DMS153 (cell line): ENCODE measurements at places on chromosomes 13 and 19.

DNA sequence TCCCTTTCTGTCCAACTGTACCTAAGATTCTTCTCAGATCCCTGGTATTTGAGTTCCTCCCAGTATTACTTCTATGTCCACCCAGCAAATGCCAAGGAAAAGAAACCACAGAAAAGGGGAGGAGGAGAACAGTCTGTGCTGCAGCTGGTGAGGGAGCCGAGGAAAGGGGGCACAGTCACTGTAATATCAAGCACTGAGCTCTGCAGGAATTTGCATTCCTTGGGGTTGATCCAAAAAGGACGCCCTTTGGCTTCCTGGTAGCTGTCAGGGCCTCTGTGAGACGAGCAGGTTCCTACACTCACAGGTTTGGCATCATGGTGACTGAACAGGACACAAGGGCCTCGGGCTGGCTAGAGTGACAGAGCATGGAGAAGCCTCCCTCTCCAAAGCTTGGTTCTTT lies 273.4 kb downstream of the NHLRC3 start:
- DNase-seq: no peak

DNA sequence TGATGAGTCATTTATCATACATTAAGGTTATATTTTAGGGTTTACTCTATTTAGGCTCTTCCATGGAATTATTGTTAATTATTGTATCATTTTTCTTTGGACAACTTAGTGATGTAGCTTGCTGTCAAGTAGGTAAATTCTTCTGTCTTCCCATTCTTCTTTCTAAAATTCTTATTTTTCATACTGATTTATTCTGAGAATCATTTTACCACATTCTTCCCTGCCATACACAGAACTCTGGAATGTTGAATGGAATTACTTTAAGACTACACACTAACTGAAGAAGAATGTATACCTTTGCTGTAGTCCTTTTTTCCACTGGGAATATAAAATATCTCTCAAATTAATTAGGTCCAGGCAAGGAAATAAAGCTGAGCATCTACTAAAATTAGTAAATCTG lies 24.5 kb upstream of the SLC7A1 start:
- no peak for DNase-seq

DNA sequence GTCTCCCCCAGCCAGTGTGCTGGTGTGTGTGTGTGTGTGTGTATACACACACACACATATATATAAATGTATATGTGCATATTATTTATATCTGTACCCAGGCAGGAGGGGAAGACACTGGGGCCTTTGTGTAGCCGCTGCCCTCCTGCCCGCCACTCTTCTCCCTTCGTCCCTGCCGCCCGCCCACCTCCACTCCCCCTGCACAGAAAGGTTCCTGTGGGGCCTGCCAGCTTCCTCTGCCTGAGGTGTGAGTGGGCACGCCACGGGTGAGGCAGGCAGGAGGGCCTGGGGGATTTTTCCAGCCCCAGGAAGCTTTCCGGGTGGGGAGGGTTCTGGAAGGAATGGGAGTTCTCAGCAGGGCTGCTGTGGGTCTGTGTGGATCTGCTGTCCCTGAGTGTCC lies 6.9 kb downstream of the IRF2BP1 start:
- no peak for DNase-seq

DNA sequence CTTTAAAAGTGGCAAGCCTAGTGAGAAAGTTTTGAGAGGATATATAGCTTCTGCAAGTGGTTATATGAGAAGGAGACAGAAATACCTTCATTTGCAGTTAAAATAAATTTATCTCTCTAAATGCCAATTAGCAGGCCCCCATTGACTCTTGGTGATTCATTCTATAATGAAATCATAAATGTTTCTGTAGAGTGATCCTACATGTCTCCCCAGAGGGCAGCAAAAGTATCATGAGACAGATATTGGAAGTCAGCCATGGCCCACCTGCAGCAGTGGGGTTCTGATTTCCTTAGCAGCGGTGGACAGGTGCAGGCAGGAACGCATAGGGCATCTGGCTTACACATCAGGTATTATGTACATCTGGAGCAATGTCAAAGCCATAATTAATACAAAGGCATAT lies 385.4 kb upstream of the SLC10A2 start:
- DNase-seq: no peak

- DNase-seq: no peak
Measured at GRCh38 chr19:20840371-20840770, 64.3 kb downstream of the ZNF66 start.

DNA sequence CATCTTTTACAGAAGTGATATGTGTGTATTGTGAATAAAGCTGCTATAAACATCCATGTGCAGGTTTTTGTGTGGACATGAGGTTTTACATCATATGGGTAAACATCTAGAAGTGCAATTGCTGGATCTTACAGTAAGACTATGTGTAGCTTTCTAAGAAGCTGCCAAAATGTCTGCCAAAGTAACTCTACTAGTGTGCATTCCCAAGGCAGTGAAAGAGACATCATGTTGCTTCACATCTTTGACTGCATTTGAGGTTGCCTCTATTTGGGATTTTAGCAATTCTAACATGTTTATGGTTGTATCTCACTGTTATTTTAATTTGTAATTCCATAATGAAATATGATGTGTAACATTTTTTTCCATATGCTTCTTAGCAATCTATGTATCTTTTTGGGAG lies 30.3 kb downstream of the SLITRK6 start:
- no peak for DNase-seq

- no peak for DNase-seq
Measured at GRCh38 chr19:46409191-46409590, 4.2 kb downstream of the CCDC8 start.

GRCh38 chr13:54357284-54357933 lies 1328.8 kb downstream of the OLFM4 start:
- DNase-seq: no peak

GRCh38 chr13:28496188-28496564 lies 1.2 kb upstream of the FLT1 start:
- DNase-seq: no peak

DNA sequence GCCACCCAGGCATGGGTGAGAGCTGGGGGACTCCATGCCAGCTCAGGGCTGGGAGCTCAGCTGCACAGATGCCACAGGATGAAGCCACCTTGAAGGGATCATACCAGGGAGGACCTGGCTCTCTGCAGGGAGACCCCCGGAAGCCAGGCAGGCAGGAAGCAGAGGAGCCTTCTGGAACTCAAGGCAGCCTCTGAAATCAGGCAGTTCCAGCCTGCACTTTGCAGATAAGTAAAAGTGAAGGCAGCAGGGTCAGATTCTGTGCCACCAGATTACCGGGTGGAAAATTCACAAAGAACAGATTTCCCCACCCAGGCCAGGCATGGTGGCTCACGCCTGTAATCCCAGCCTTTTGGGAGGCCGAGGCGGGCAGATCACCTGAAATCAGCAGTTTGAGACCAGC lies 2.5 kb downstream of the TMEM259 start:
- no peak for DNase-seq

DNA sequence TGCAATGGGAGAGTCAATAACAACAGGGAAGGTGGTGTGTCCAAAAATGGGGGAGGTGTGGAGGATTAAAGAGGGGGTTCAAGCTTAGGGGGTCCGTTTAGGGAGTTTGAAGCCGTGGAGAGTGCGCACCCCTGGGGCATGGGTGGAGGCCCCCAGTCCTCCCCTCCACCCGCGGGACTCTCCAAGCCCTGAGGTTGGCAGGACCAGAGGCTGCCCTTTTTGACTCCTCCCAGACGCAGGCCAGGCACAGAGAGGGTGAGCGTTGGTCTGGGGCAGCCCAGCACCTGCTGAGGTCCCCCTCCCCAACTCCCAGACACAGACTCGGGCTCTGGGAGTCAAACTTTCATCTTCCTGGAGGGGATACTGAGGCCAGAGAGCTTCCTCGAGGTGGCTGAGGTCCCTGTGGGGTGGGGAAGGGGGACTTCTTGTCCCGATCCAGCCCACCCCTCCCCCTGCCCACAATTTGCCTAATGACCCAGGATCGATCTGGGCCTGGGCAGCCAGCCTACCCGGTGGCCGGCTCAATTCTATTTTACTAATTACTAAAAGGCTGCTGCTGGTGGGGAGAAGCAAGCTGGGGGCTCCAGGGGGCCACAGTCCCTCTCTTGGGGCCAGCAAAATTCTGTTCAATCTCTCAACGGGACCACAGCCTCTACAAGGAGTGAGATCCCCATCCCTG lies 2.8 kb upstream of the ONECUT3 start:
- no peak for DNase-seq

DNA sequence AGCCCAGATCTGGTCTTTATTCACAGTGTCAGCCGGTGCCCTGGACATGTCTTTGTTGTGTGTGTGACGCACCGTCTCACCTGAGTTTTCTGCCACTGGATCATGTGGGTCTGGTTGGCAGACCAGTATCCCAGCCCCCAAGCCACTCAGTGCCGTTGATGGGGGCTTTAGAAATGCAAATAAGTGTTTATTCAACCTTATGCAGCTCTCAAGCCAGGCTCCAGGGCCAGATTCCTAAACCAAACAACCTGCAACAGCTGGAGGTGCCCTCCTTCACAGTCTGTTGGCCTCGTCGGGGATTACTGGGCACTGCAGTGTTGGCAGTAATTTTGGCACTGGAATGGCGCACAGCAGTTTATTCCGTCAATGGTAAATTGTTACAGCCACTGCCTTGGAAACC lies 21.6 kb downstream of the FAM124A start:
- no peak for DNase-seq

DNA sequence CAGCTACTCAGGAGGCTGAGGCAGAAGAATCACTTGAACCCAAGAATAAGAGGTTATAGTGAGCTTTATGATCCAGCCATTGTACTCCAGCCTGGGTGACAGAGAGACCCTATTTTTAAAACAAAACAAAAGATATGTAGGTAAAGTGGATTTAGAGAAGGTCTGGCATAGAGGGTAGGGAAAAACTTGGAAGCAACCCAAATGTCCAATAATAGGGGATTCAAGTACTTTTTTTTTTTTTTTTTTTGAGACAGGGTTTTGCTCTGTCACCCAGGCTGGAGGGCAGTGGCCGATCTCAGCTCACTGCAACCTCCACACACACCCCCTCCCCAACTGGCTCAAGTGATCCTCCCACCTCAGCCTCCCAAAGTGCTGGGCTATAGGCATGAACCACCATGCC lies 5.8 kb upstream of the PAK4 start:
- no peak for DNase-seq

GRCh38 chr13:88464851-88465250 lies 793.7 kb downstream of the SLITRK5 start:
- no peak for DNase-seq

GRCh38 chr19:42161616-42162263 lies 29.5 kb upstream of the POU2F2 start:
- no peak for DNase-seq

DNA sequence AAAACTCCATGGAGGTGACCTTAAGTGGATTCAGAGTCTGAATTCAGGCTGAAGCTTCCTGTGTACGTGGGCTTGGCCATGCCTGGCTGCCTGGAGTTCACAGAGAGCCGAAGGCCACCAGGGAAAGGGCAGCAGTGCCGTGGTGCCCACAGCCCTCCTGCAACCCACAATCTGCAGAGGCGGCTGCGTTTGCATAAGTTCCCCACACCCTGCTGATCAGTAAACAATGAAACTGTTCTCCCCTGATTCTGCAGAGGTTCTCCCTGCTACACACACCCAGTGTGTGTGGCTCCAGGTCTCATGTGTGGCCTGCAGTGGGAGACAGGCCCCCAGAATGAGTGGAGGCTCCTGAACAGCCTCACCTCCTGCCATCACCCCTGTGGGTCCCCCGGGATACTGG lies 126.9 kb upstream of the SLC7A1 start:
- DNase-seq: no peak
